ENCODE measurements at places on chromosomes 1 and 21. TPM values are rescaled to one million over a fixed set of nuclear protein-coding genes. Genes with fewer than 3 reads are reported as not detected.

TRAF5 gene
- 21.2 TPM for total RNA-seq

LEMD1 gene
- total RNA-seq, result 0.88 TPM

EXTL2 gene
- 39.5 TPM for total RNA-seq

RPS27 gene
- 4,585 TPM for total RNA-seq

GFI1 gene
- 1.5 TPM for total RNA-seq

Data from metanephros (tissue), 2 donors.